ENCODE measurements at places on chromosomes 12 and 14.

DNA sequence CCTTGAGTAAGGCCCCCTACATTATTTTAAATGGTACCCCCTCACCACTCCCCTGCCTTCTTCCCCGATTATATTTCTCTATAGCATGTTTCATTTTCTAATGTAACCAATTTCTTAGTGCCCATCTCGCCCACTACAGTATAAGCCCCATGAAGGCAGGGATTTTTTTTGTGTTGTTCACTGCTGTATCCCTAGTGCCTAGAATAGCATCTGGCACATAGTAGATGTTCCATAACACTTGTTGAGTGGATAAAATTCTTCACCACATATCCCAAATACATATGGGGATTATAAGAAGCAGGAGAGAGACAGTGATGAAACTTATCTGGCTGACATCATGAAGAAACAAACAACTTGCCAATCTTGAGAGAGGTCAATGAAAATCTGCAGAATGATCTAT is 11.5 kb downstream of the FBXO21 start:
- DNase-seq = no peak

- no peak for DNase-seq
Measured at GRCh38 chr14:32345311-32345791, 16.3 kb downstream of the AKAP6 start.

DNA sequence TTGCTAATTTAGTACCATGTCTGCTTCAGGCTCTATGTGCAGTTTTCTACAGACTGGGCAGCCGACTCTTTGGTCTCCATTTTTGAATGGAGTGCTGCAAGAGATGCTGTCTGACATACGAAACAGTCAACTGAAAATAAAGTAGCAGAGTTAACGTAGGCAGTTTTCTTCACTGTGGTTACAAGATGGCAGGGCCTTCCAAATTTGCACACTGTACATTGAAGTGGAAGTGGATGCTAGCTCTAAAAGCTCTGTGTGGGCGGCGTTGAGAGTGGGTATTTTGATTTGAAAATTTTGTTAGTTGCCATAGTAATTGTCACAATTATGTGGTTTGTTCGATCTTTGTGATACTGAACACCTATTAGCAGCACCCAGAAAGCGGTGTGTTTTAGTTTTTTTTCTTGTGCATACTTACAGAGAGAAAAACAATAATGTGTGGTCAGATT is 154.9 kb upstream of the ATP2B1 start:
- peak; percentile 68 for DNase-seq

- no peak for DNase-seq
Measured at GRCh38 chr14:61965030-61965745, 203.0 kb downstream of the SNAPC1 start.

DNA sequence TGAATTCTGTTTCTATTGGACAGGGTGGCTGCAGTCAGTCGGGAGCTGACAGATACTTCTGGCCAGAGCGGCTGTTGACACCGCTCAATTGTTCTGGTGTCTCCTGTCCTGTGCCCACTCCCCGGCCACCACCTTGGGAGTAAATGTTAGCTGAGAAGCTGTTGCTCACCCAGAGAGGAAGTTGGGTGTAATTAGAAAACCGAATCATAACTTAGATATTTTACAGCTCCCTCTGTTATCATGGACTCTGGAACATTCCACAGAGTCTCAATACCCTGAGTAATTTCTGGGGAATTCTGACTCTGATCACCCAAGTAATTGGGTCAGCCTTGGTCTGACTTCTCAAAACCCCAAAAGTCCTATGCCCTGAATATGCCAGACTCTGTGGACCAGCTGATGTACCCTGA is 58.3 kb upstream of the RFLNA start:
- DNase-seq = no peak

Measured in activated CD8-positive, alpha-beta memory T cell treated with anti-CD3 and anti-CD28 coated beads for 24 hours (primary cell).